ENCODE measurements at places on chromosomes 3 and 15. TPM values are rescaled to one million over a fixed set of nuclear protein-coding genes. Genes with fewer than 3 reads are reported as not detected.

The DPPA2 gene
- not detected for total RNA-seq

The FSIP1 gene
- total RNA-seq, result 0.67 TPM

The MESP2 gene
- not detected for total RNA-seq

The SAXO2 gene
- total RNA-seq, result 0.68 TPM

The DUOXA2 gene
- not detected for total RNA-seq

The FGD5 gene
- not detected for total RNA-seq

The LTK gene
- total RNA-seq, result 58.2 TPM

DNA sequence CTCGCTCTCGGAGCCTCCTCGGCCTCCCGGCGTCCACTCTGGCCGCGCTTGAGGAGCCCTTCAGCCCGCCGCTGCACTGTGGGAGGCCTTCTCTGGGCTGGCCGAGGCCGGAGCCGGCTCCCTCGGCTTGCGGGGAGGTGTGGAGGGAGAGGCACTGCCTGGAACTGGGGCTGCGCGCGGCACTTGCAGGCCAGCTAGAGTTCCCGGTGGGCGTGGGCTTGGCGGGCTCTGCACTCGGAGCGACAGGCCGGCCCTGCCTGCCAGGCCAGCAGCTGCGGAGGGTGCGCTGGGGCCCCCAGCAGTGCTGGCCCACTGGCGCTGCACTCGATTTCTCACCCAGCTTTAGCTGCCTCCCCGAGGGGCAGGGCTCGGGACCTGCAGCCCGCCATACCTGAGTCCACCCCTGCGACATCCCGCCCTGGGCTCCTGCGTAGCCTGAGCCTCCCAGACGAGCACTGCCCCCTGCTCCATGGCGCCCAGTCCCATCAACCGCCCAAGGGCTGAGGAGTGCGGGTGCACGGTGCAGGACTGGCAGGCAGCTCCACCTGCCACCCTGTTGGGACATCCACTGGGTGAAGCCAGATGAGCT lies 765.0 kb downstream of the IGSF11 start:
- DNase-seq, result no peak

GRCh38 chr3:22732641-22733040 lies 470.5 kb upstream of the UBE2E2 start:
- no peak for DNase-seq

DNA sequence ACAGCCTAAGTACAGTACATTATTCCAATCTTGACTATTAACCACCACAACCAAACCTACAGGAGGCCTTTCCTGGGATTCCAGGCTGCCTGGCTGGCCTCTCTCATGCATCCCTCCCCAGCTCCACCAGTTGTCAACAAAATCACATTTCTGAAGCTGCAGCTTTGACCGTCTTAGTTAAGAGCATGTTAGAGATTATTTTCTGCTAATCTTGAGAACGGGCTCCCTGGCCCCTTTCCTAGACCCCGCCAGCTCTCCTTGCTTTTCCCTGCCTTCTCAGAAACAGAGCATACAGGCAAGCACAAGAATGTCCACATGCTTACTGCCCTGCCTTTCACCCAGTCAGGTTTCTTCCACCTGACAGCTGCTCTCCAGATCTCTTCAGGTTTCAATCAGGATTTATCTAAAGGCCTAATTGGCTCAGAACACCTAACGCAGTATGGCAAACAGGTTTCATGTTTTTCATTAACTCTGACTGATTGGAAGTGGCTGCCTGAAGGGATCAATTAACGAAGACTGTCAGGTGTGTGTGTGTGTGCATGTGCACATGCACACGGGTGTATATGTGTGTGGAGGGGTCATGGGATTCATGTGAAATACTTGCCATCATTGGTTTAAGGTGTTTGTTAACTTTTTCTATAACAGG lies 12.3 kb downstream of the KY start:
- no peak for DNase-seq

DNA sequence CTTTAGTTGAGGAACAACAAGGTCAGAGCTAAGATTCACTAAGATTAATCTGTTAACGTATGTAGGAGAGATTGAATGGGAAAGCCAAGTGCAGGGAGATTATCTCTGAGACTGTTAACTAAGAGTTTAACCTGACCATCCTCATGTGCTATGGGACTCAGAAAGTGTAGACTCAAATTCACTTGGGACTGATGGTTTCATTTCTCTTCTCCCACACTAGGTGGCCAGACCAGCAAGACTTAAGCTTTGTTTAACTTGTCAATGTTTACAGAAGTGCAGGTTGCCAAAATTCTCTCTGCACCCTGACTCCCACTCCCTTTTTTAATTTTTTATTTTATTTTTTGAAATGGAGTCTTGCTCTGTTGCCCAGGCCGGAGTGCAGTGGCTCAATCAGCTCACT lies 6.3 kb upstream of the HEXA start:
- no peak for DNase-seq

DNA sequence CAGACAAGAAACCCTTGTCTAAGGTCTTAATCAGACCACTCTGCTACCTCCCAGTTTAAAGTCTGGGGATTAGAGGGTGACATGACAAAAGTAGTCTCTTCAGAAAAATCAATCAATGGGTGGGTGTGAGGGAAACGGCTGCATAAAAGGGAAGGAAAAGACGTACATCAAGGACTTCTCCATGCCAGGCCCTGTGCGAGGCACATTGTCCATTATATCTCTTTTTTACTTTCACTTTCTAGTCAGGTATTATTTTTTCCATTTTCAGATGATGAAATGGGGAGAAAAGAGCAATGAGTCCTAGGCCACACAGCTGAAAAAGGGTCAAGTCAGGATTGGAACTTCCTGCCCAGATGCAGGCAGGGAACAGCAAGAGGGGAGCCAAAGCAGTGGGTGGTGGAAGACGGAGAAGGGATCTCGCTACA lies 4.6 kb upstream of the CX3CR1 start:
- DNase-seq, result no peak

GRCh38 chr3:102020735-102021134 lies 171.4 kb downstream of the NFKBIZ start:
- no peak for DNase-seq

GRCh38 chr15:65824941-65825544 lies 33.0 kb upstream of the DENND4A start:
- no peak for DNase-seq

DNA sequence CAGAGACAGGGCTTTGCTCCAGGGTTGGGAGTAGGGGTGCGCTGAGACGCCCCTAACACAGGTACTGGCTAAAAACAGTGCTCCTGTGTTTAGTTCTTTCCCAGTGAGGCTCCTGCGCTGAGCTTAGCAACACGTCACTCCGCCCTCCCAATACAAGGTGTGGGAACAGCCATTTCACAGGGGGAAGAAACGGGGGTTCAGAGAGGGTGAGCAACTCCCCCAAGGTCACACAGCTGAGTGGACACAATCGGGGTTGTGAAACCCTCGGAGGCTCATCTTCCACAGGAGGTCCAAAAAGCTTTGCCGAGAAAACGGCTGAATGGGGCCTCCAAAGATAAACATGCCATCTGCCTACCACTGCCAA lies 628 bp downstream of the PRRT3 start:
- DNase-seq, result no peak

GRCh38 chr3:150132101-150132749 lies 161.5 kb upstream of the PFN2 start:
- no peak for DNase-seq

GRCh38 chr3:14329116-14329830 lies 73.1 kb upstream of the SLC6A6 start:
- DNase-seq, result no peak

DNA sequence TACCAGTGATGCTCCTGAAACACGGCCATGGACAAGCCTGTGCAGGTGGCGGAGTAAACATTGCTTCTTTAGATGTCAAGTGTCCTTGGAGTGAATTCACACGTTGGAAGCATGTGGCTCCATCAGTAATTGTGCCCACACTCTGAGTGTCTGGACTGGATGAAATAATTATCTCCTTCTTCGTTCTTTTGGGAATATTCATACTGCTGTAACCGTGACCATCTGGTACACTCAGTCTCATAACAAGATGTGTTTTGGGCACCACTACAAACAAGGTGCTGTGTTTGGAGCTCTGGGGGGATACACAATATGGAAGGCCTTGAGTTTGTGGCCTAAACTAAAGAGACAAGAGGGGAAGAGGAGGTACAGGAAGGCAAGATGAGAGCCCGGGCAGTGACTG lies 165.6 kb downstream of the APBA2 start:
- DNase-seq, result no peak

DNA sequence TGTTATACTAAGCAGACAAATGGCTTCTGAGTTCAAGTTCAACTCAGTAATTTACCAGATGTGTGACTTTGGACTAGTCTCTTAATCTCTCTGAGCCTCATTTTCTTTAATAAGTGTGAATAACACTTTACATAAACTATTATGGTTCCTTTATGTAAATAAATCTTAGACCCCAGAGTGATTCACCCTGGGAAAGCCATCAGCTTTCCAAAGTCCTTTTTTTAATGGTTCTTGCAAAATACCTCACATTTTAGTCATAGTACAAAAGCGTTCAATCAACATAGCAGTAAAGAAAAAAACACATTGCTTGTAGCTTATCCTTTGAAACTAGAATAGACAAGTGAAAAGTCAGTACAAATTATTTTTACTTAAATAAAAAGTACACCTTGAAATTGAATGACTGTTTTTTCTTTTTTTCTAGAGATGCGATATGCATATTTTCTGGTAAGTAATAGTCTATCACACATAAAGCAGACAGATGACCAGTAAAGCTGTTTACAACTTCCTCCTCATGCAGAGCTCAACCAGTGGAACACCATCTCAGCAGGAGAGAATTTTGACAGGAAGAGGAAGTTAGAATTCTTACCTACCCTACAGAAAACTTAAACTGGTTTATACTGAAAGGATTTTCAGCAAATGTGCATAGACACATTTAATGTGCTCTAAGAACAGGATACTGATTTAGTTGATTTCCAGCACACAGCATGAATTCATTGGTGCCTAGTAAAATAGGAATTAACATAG lies 123.0 kb upstream of the AGBL1 start:
- no peak for DNase-seq

DNA sequence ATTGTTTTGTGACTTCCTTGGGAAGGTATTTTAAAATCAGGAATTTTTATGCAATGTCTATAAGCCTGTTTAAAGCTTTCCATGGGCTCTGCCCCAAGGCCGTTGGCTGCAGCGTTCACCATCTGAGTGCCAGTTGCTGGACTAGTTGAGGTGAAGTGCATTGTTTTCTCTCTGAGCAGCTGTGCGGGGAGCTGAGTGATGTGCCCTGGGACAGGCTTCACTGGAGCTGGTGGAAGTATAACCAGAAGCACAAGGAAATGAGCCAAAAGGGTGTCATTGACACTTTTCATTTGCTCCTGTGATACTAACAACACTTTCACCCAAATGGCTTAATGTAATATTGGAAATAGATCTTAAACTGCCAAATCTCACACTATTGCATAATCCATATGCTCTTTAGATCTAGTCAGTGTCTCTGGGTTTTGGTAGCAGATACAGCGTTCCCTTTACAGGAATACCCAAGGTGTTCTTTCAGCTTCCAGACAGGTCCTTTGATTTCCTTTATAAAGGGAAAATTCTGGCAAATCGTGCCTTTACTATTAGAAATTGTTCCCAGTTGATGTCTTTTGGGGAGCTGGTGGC lies 29.2 kb downstream of the APH1B start:
- no peak for DNase-seq

DNA sequence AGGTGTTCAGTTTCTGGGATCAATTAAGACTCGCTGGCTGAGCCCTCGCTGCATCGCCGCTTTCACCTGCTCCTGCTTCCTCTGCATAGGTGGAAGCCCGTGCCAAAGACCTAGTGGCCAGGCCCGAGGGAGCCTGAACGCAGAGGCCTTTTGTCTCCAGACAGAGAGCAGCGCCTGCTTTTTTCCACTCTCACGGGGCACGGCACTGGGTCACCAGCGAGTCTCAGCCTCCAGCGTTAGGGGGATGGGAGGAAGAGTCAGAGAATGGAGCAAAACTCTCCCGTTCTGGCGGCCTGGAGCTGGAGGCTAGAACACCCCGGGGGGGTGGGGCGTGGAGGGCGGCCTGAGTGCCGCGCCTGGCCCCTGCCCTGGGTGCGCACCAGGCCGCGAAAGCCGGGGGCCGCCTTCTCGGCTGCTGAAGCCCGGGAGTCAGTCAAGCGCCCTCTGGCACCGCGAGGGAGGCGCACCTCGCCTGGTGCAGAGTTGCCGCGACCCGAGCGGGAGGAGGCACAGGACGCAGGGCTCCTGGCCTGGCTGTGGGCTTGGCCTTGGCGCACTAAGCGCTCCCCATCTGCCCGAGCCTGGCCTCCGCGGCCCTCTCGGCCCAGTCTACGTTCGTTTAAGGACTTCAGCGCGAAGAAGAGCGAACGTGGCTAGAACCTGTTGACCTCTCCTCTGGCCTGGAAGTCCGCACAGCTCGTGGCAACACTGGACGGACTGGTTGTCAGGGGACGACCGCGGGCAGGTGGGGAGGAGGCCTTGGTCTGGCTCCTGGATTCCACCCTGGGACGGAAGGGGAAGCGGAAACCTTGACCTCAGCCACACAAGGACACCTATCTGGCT lies 21.5 kb downstream of the NR2F2 start:
- no peak for DNase-seq

DNA sequence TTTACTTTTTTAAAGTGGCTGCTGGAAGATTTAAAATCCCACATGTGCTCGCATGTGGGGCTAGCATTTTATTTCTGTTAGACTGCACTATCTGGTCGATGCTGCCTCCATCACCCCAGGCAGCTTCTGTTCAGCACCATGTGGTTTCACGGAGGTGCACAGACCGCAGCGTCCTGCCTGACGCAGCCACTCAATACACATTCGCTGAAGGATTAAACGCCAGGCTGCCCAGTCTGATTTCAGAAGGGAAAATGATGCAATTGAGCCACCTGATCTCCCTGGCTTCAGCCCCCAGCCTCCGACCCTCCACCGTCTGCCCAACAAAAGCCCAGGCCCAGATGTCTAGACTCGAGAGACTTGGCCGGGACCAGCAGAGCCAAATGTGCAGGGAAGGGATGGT lies 84.5 kb downstream of the MEGF11 start:
- DNase-seq, result no peak

- no peak for DNase-seq
Measured at GRCh38 chr3:194083637-194084224, 52.2 kb upstream of the HES1 start.

DNA sequence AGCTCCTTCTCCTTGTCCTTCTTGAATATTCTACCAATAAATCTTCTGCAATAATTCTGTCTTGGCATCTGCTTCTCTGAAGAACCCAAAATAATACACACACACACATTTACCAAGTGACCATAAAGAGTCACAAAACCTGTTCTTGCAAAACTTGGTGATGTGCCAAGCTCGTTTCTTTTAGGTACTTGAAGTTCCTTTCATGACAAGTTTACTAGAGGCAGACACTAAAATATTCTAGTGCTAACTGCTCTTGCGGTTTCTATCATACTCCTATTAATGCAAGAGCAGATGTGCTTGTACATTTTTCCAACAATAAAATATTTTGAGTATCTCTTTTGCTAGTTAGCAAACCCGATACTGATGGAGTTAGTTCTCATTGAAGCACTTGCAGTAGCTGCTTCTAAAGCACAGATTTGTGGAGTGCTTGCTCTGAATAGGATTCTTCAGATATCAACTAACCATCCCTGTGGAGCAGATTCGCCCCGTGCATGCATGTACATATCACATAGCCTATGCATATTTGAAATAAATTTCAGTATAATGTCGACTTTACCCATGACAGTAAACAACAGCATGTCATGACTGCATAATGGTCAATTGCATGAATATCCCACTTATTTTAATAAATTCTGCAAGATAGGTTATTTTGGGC lies 23.2 kb downstream of the HHLA2 start:
- no peak for DNase-seq

- DNase-seq, result no peak
Measured at GRCh38 chr15:95458721-95459120, 871.8 kb upstream of the NR2F2 start.

GRCh38 chr15:59524331-59524731 lies 86.3 kb downstream of the FAM81A start:
- no peak for DNase-seq
